ENCODE measurements at places on chromosomes 7 and 10. TPM values are rescaled to one million over a fixed set of nuclear protein-coding genes. Genes with fewer than 3 reads are reported as not detected.

DNA sequence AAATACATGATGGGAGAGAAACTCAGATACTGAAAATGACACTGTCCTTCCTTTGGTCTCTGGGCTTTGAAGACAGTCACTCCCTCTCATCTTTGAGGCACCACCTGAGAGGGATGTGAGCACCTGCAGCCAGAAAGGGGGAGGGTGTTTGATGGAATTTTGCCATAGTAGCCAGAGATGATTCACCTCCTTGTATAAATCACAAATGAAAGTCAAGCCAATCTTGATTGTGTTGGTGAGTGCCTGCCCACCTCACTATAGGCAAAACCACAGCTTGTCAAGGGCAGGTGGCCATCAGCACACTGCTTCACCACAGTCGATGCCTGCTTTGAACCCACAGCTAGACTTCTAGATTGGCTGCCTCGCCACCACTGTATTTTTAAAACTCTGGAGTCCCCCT, 48.2 kb downstream of the PON1 start:
- no peaks in the 10 kb centered on the region for H3K4me1 ChIP-seq
- no peak overlapping the region for H3K4me3 ChIP-seq
- no peak overlapping the region for H3K27ac ChIP-seq
- H3K36me3 ChIP-seq, result no peaks in the 10 kb centered on the region
- no peak for DNase-seq

DNA sequence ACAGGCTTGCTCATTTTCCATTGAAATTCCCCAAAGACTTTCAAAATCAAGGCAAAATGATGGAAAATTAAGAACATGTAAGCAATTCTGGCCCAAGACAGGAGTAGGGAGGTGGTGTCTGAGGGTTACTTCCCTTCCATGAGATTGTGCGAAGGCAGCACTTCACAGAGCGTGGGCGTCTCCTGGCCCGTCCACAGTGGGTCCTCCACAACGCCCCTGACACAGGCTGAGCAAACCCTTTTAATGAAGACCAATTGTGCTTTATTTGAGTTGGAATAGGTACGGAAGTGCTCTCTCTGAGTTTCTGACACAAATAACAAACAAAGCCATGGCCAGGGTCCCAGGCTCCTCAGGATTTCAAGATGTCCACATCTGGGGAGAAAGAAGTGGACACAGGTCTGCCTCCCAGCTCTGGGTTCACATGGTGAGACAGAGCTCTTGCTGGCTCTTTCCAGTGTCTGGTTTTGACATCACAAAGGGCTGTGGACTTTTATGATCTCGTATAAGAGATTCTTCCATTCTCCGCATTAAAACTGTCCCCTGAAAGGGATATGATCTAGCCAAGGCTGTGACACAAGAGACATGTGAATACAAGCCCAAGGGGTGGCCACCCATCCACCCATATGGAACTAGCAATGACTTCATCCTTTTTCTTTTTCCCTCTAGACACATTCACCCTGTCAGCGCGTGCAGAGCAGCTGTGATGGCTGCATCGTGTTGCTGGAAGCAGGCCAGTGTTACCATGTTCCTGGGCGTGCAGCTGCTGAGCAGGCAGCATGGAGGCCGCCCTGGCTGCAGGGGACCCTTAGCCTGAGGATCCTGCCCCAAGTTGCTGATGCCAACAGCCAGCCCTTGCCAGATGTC, 145.6 kb downstream of the ADAM12 start:
- H3K27me3 ChIP-seq, result no peaks in the 10 kb centered on the region
- H3K36me3 ChIP-seq, result no peaks in the 10 kb centered on the region
- H3K4me3 ChIP-seq, result no peak overlapping the region
- no peaks in the 10 kb centered on the region for H3K4me1 ChIP-seq
- no peak overlapping the region for H3K27ac ChIP-seq
- no peak for DNase-seq

DNA sequence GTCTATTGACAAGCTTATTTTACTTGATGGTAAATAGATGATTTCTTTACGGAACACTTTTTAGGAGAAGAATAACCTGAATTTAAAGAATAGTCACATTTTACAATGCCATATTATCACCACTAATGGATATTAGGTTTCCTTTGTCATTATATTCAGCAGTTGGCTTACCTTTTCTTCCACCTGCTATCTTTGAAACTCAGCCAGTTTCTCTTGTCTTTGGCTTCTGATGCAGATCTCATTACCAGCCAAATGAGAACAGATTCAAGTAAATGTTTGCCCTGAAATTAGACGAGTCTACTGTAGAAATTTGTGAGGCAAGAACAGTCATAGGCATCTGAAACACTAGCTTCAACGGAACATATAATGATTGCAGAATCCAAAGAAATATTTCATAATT, 85.5 kb upstream of the OIT3 start:
- H3K27me3 ChIP-seq, result no peaks in the 10 kb centered on the region
- H3K27ac ChIP-seq, result no peak overlapping the region
- DNase-seq, result no peak
- no peak overlapping the region for H3K4me3 ChIP-seq
- no peaks in the 10 kb centered on the region for H3K4me1 ChIP-seq

GRCh38 chr10:128398118-128398517, 271.9 kb upstream of the MKI67 start:
- H3K36me3 ChIP-seq, result no peaks in the 10 kb centered on the region
- peaks cover 4% of the 10 kb centered on the region for H3K27me3 ChIP-seq
- no peak overlapping the region for H3K27ac ChIP-seq
- no peak overlapping the region for H3K4me3 ChIP-seq

DNA sequence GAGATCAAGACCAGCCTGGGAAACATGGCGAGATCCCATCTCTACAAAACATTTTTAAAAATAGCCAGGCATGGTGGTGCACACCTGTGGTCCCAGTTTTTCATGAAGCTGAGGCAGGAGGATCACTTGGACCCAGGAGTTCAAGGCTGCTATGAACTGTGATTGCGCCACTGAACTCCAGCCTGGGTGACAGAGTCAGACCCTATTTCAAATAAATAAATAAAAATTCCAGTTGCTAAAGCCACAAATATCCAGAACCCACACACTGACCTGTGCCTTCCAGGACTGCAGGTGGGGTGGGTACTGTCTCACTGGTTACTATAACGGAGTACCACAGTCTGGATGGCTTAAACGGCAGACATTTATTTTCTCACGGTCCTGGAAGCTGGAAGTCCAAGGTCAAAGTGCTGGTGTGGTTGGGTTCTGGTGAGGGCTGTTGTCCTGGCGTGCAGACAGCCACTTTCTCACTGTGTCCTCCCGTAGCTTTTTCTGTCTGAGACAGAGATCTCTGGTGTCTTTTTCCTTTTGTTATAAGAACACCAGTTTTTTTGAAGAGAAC, 38.8 kb downstream of the ASB13 start:
- H3K27me3 ChIP-seq, result peaks cover 1% of the 10 kb centered on the region
- no peaks in the 10 kb centered on the region for H3K36me3 ChIP-seq
- H3K27ac ChIP-seq, result no peak overlapping the region

DNA sequence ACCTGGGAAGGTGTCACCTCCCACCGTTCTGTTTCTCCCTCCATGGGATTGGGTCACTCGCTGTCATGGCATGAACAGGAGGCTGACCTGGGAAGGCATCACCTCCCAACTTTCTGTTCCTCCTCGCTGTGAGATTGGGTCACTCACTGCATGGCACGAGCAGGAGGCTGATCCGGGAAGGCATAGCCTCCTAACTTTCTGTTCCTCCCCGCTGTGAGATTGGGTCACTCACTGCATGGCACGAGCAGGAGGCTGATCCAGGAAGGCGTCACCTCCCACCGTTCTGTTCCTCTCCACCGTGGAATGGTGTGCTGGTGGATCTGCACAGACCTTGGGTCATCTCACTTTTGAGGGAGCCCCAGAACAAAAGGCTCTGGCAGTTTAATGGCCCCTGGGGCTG, 239.2 kb upstream of the PRKCQ start:
- H3K36me3 ChIP-seq, result no peaks in the 10 kb centered on the region
- no peak for DNase-seq
- H3K4me3 ChIP-seq, result no peak overlapping the region
- peaks cover 22% of the 10 kb centered on the region for H3K27me3 ChIP-seq
- no peaks in the 10 kb centered on the region for H3K4me1 ChIP-seq
- no peak overlapping the region for H3K27ac ChIP-seq

- peaks cover 37% of the 10 kb centered on the region for H3K36me3 ChIP-seq
- peaks cover 7% of the 10 kb centered on the region for H3K4me1 ChIP-seq
- H3K4me3 ChIP-seq, result no peak overlapping the region
Measured at GRCh38 chr7:92769394-92769699, 67.0 kb downstream of the CDK6 start.

GRCh38 chr10:118392761-118393160, 50.6 kb upstream of the FAM204A start:
- H3K4me3 ChIP-seq, result no peak overlapping the region
- H3K27me3 ChIP-seq, result peaks cover 17% of the 10 kb centered on the region
- H3K4me1 ChIP-seq, result no peaks in the 10 kb centered on the region
- no peak overlapping the region for H3K27ac ChIP-seq
- H3K36me3 ChIP-seq, result no peaks in the 10 kb centered on the region

- no peaks in the 10 kb centered on the region for H3K4me1 ChIP-seq
- no peaks in the 10 kb centered on the region for H3K36me3 ChIP-seq
- H3K27ac ChIP-seq, result no peak overlapping the region
- no peaks in the 10 kb centered on the region for H3K27me3 ChIP-seq
Measured at GRCh38 chr10:50832171-50832751, 53.2 kb downstream of the A1CF start.

DNA sequence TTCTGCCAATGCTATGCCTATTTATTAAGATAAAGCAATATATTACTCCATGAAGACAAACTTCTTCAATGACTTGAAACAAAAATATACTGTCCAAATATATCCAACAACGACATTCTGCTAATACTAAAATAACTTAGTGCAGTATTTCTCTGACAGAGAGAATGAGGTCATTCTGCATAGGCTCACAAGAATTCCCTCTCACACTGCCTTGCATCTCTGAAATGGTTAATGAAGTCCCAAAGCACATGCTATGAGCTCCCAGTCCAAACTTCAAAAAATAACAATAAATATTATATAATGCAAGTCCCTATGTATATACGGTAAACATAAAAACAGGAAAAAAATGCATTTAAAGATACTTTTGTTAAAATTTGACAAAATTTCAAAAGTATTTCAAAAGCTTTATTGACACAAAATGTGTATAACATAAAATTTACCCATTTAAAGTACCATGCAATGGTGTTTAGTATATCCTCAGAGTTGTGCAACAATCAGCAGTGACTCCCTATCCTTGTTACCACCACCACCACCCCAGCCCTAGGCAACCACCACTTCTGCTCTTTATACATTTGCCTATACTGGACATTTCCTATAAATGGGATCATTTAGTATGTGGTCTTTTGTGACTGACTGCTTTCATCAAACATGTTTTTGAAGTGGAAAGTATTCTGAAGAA, 27.6 kb downstream of the CHCHD3 start:
- H3K27me3 ChIP-seq, result no peaks in the 10 kb centered on the region
- no peak for DNase-seq
- no peak overlapping the region for H3K27ac ChIP-seq

GRCh38 chr10:98415731-98416119, 743 bp upstream of the PYROXD2 start:
- H3K27ac ChIP-seq, result no peak overlapping the region
- H3K4me3 ChIP-seq, result no peak overlapping the region
- H3K36me3 ChIP-seq, result peaks cover 24% of the 10 kb centered on the region
- DNase-seq, result no peak
- peaks cover 28% of the 10 kb centered on the region for H3K4me1 ChIP-seq

DNA sequence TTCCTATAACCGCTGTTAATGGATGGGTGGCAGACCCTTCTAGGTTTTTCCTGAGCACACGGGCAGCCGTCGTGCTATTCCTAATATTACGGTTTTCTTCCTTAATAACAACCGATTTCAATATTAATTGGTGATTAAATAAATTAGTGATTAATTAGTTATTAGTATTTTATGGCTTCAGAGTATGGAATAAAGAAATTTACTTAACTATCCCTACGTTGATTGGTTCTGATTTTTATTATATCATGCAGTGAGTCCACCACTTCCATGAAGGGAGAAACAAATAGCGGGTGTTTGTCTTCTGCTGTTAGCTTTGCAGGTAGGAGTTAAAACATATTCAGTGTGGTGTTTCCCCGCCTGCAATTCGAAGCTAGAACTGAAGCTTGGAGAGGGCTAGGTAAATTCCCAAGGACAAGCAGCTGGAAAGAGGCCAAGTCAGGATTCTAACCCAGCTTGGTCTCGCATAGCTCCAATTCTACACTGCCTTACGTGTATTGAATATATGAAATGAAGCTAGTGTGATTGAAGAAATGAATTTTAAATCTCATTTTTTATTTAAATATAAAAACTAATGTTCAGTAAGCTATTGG, 928 bp upstream of the CSTF2T start:
- H3K36me3 ChIP-seq, result peaks cover 29% of the 10 kb centered on the region
- peak; percentile 16 for DNase-seq
- peak overlapping the region; percentile 98 for H3K27ac ChIP-seq
- H3K4me1 ChIP-seq, result peaks cover 13% of the 10 kb centered on the region
- peak overlapping the region; percentile 67 for H3K4me3 ChIP-seq
- no peaks in the 10 kb centered on the region for H3K27me3 ChIP-seq

- H3K4me3 ChIP-seq, result no peak overlapping the region
- no peak overlapping the region for H3K27ac ChIP-seq
- no peaks in the 10 kb centered on the region for H3K36me3 ChIP-seq
- no peak for DNase-seq
Measured at GRCh38 chr7:147436718-147437117, 1153.8 kb upstream of the C7orf33 start.

DNA sequence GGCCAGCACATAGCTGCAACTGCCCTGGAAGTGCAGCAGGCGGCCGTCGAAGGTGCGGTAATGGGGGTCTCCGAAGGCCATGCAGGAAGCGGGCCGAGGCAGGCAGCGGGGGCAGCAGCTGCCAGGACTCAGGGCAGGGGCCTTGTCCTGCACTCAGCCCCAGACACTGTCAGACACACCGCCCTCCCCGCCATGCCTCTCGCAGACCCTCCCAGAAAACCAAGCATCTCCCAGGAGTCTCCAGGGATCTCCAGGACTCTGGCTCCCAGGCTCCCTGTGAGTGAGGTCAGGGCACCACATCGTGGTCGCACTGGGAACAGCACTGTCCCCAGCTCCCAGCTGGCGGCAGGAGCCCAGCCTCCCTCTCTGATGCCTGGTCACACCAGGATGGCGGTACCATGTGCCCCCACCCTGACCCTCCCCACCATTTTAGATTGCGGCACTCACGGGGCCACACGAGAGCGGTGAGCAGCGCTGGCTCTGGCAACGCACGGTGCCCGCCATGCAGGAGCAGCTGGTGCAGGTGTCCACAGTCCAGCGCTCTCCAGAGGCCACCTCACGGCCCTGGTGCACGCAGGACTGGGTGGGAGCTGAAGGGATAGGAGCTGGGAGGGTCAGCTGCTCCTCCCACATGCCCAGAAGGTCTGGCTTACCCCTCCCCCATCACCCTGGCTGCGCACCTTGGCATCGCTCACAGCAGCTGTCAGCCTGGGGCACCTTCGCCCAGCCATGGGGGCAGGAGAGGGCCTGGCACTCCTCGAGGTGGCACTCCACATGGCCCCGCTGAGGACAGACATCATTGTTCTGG, 17.5 kb downstream of the ATP6V1F start:
- H3K4me3 ChIP-seq, result no peak overlapping the region
- peak; percentile 94 for DNase-seq
- H3K27ac ChIP-seq, result no peak overlapping the region
- H3K36me3 ChIP-seq, result no peaks in the 10 kb centered on the region

The RNF32 gene
- total RNA-seq, result 3.9 TPM

The SUFU gene
- total RNA-seq, result 6.3 TPM

The MMP21 gene
- total RNA-seq, result not detected

The MRLN gene
- total RNA-seq, result not detected

The SYNPO2L gene
- not detected for total RNA-seq

The DUSP5 gene
- 3.5 TPM for total RNA-seq

The PTF1A gene
- total RNA-seq, result not detected
